ENCODE measurements at places on chromosomes 3 and 15. TPM values are rescaled to one million over a fixed set of nuclear protein-coding genes. Genes with fewer than 3 reads are reported as not detected.

GRCh38 chr3:23071758-23072157 is 131.4 kb upstream of the UBE2E2 start:
- H3K4me3 ChIP-seq = no peak overlapping the region
- H3K27ac ChIP-seq = no peak overlapping the region
- H3K27me3 ChIP-seq = no peaks in the 10 kb centered on the region

DNA sequence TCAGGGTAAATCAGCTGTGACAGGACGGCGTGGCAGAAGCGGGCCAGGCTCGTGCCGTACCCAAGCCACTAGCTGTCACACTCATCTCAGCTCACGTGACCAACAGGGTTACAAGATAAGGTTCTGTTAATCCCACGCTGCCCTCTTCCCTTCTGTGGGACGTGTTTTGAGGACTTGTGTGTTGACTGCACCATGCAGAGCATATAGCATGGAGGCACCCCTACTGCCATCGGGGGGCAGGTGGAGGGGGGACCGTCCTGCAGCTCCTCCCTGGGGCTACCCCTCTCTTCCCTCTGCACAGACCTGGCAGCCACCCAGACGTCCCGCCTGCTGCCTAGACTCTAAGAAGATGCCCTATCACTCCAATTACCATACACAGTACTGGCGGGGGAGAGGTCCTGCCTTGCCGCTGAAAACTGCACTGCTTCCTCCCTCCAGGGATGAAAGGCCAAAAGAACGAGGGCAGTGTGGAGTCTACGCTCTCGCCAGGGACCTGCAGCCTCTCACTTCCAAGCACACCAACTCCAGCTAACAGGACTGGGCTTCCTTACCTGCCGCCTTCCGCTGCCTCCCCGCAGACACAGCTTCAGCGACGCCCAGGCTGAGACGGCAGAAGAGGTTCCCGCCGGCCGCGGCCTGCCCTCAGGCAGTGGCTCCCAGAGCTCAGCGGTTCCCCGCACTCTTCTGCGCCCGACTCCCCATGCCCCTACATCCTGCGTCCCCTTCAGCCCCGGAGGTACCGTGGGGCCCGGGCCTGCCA is at the start of gene TNK2:
Gene TNK2, minus strand, starts transcription at position 618 of the 760 bp plus-strand sequence. CDS start 19,963 bp downstream, outside the sequence.
- peaks cover 31% of the 10 kb centered on the region for H3K4me1 ChIP-seq
- H3K27ac ChIP-seq = no peak within 1 kb of the TSS
- H3K4me3 ChIP-seq = peak within 1 kb of the TSS; percentile 80
- no peak for DNase-seq
- no peaks in the 10 kb centered on the region for H3K27me3 ChIP-seq
- no peaks in the 10 kb centered on the region for H3K36me3 ChIP-seq

DNA sequence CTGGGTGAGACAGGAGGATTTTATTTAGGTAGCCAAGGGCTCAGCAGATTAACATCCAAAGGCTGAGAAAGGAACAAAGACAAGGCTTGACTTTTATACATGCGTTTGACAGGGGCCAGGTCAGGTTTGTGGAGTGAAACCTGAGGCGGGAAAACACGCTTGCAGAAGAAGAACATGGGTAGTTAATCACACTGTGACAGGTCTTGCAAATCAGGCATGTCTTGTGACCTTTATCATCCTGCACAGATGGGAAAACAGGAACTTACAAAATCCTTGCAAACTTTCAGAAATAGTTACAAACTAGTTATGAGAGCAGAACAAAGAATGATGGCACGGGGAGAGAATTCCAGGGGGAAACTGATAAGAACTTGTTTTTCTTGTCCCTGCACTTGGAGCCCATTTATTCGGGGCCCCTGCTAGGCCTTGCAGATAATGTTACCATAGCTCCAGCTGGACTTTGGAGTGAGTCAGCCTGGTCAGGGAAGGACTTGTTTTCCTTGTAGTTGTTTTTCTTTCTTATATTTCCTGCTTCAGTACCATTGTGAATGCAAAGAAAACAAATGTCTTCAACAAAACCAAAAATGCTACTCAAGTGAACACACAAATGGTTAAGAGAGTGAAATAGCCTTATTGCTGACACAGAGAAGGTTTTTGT is 965.9 kb upstream of the ROBO1 start:
- DNase-seq = no peak
- H3K27me3 ChIP-seq = no peaks in the 10 kb centered on the region
- no peaks in the 10 kb centered on the region for H3K4me1 ChIP-seq
- no peaks in the 10 kb centered on the region for H3K36me3 ChIP-seq
- no peak overlapping the region for H3K4me3 ChIP-seq

DNA sequence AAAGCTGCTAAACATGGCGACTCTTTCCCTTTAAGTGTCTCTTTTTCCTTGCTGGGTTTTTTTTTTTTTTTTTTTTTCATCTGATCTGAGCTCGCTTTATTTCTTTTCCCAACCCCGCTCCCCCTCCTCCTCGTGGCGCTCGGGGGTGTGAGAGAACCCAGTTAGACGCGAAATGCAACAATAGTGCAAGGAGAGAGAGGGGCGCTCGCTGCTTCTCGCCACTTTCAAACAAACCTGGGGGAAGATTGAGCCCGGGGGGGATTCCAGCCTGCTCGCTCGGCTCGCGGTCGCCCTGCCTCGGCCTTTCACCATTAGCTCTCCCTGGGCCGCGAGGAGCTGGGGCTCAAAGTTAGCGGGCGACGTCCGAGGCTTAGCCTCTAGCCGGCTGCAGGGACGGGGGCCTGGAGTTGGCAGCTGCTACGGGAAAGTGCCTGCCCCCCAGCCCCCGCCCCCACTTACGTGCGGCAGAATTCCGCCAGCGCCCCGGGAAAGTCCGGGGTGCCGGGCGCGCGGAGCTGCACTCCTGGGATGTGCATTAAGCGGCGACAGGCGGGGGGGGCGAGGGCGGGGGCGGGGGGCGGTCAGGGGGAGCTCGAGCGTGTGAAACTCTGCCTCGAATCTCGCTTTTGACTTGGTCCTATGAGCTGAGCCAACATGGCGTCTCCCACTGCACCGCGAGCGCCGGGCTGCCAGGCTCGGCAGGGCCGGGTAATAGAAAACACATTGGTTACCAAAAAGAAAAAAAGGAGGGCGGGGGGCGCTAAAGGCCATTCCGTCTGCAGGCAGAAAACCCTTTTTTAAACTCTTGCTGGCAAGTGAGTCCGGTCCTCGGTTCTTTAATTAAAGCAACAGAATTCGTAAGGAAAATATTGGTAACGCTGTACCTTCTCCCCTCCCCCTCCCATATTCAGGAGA is 10.4 kb downstream of the NR2F2 start:
- DNase-seq = no peak
- H3K4me1 ChIP-seq = no peaks in the 10 kb centered on the region
- peak overlapping the region; percentile 94 for H3K27ac ChIP-seq
- no peaks in the 10 kb centered on the region for H3K27me3 ChIP-seq
- H3K36me3 ChIP-seq = no peaks in the 10 kb centered on the region

DNA sequence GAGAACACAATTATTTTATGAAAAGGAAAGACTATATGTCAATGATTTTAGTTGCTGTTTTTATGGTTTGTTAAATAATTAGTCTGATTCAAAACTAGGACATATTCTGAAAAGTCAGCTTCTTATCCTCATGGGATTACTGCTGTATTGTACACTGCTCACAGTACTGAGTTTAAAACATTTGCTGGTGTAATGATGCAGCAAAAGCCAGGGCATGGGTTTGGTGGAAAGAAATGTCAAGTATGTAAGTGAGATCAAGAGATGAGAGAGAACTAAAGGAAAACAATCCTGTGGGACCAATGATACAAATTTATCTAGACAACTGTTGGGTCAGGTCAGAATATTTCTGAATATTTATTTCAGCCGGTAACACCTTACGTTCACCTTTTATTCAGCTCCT is 210.1 kb upstream of the ARHGEF26 start:
- H3K27ac ChIP-seq = no peak overlapping the region
- no peaks in the 10 kb centered on the region for H3K36me3 ChIP-seq
- H3K27me3 ChIP-seq = no peaks in the 10 kb centered on the region
- DNase-seq = no peak

GRCh38 chr15:40623361-40623760 is 29.3 kb downstream of the KNL1 start:
- H3K27ac ChIP-seq = no peak overlapping the region
- no peaks in the 10 kb centered on the region for H3K36me3 ChIP-seq
- H3K27me3 ChIP-seq = no peaks in the 10 kb centered on the region
- no peak overlapping the region for H3K4me3 ChIP-seq

- no peak overlapping the region for H3K4me3 ChIP-seq
- no peak for DNase-seq
- H3K4me1 ChIP-seq = no peaks in the 10 kb centered on the region
- no peak overlapping the region for H3K27ac ChIP-seq
Observed at GRCh38 chr3:180278583-180279188, 241.9 kb upstream of the PEX5L start.

DNA sequence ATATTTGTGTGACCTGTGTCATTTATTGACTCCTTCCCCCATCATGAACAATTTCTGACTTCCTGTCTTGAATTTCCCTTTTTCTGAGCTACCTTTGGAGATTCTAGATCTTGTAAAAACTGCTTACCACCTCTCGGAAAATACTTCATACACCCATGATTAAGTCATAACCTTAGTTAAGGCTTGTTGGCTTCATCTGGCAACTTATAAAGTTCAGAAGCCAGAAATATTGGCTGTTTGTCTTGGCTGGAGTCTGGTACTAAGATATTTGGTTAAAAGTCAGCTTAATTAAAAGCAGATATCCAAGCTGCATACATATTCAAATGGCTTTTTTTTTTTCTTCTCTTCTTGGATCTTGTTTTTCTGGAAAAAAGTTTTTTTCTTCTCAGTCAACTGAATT is 37.3 kb upstream of the B3GALNT1 start:
- no peak overlapping the region for H3K27ac ChIP-seq
- no peaks in the 10 kb centered on the region for H3K4me1 ChIP-seq
- no peaks in the 10 kb centered on the region for H3K36me3 ChIP-seq
- no peak for DNase-seq

DNA sequence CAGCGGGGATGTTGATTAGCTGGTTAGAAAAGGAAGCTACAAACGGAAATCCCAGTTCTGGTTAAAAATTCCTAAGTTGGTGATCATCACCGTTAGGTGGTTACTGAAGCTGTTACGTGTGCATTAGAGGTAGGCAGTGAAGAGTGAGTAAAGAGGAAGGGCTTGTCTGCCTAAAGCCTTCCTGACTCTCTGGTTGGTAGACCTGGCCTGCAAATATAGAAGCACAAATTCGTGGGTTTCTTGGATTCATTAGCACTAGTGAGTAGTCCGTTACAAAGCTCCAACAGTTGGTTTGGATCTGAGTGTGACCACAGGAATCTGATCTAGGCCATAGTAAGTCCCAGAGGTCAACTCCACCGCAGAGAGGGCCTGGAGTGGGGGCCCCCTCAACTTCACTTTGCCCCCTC is 174.0 kb upstream of the TP63 start:
- H3K4me1 ChIP-seq = peaks cover 25% of the 10 kb centered on the region
- H3K4me3 ChIP-seq = no peak overlapping the region

DNA sequence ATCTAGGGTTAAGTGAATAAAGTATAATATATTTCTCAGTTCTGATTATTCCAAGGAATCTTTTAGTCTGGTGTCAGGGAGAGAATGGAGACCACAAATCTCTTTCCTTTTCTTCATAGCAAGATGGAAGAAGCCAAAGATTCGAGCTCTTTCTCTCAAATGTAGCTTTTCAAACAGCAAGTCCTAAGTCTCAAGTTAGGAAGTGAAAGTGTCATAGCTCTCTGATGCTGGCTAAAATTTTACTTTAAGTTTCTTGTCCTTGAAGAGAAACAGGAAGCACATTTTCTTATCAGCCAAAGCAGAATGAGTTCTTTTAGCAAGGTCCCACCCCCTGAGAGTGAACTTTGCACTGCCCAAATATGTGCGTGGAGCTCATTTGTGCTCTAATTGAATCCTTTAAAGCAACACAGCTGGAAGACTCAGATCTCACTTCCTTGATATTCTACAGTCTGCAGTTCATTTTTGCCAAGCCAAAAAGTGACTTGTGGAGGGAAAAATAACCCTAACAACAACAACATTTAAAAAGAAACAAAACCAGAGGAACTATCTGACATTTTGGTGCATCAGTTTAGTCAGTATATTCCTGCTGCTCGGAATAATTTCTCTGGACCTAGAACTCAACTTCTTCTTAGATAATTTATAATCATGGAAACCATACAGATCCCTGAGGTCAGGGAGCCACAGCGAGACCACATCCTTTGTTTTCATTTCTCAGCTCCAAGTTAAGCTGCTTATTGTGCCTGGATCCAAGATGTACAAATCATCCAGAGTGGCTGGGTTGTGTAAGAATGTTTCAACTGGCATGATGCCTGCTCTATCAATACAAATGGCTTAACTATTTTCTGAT is 238.7 kb upstream of the P2RY1 start:
- H3K4me3 ChIP-seq = peak overlapping the region; percentile 55
- no peaks in the 10 kb centered on the region for H3K36me3 ChIP-seq
- peak; percentile 5 for DNase-seq
- no peaks in the 10 kb centered on the region for H3K27me3 ChIP-seq
- H3K27ac ChIP-seq = peak overlapping the region; percentile 62

Gene ATP10A
- total RNA-seq = 59.4 TPM

Gene PODXL2
- 7.8 TPM for total RNA-seq

Gene ATP13A3
- total RNA-seq = 188 TPM

Gene KIF7
- 28.4 TPM for total RNA-seq

Data from thoracic aorta (tissue), 2 donors.